ENCODE measurements at places on chromosomes 1 and 21.

- DNase-seq: peak; percentile 12
These were observed 20.7 kb downstream of the PPP1R15B start for GRCh38 chr1:204390751-204391466.

GRCh38 chr1:67572594-67573221 lies 112.3 kb upstream of the GADD45A start:
- DNase-seq: no peak

GRCh38 chr1:181317261-181317930 lies 165.9 kb upstream of the CACNA1E start:
- DNase-seq: no peak

GRCh38 chr1:62333441-62333840 lies 14.2 kb upstream of the KANK4 start:
- DNase-seq: no peak

DNA sequence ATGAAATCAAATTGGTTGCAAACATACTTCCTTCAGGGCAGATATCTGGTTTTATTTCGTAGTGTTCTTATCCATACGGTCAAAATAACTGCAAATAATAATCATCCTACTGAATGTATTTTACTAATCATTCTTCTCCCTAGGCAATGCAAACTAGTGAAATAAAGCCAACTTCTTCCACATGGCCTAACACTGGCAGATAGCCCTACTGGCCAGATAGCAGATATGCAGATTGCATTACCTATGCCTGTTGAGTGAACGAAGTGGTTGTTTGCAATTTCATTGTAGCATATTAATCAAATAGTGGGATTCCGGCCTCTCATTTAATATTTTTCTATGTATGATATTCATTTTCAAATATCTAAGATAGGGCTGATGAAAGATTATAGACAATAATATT lies 116.2 kb downstream of the CENPF start:
- DNase-seq: no peak

DNA sequence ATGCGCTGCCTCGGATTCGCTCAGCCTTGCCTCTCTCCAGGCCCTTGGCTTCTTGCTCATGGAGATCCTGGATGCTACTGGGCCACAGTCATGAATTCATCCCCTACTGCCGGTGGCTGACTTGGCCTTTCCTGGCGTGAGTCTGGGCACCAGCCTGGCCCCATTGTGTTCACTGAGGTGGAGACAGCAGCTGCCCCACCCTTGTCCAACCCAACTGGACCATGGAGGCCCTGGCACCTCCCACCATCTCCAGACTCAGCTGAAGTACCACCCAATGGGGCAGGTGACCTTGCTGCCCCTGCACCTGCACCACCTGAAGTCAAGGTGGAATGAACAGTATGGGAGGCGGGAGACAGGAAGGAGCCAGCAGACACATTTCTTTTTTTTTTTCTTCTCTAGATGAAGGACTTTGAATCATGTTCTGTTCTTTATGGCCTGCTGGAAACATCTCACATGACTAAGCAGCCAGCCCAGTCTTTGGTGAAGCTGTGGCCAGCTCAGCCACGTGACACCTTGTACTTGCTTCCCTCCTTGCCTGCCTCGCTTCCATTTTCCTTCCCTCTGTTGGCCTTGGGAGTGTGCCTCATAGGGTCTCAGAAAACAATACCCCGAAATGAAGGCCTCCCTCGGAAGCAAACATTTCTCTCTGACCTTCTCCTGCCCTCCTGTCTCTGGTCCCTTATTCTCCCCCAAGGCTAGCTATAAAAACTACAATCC lies 3.8 kb upstream of the SLC30A2 start:
- DNase-seq: no peak

GRCh38 chr1:49197081-49197480 lies 420.4 kb upstream of the BEND5 start:
- no peak for DNase-seq
